ENCODE measurements at places on chromosomes 5 and 9.
A peak's percentile ranks its signal among the peaks of the same experiment; 100 is the strongest.

- DNase-seq: peak; percentile 16
These were observed 225.7 kb downstream of the FSTL4 start for GRCh38 chr5:133386662-133387061.

- no peak for DNase-seq
These were observed 627 bp downstream of the ARRDC1 start for GRCh38 chr9:137606005-137606621.

- DNase-seq: peak; percentile 84
These were observed 19.2 kb upstream of the CD180 start for GRCh38 chr5:67215519-67216471.

GRCh38 chr9:94514722-94515121 is 40.2 kb upstream of the PCAT7 start:
- DNase-seq: no peak

DNA sequence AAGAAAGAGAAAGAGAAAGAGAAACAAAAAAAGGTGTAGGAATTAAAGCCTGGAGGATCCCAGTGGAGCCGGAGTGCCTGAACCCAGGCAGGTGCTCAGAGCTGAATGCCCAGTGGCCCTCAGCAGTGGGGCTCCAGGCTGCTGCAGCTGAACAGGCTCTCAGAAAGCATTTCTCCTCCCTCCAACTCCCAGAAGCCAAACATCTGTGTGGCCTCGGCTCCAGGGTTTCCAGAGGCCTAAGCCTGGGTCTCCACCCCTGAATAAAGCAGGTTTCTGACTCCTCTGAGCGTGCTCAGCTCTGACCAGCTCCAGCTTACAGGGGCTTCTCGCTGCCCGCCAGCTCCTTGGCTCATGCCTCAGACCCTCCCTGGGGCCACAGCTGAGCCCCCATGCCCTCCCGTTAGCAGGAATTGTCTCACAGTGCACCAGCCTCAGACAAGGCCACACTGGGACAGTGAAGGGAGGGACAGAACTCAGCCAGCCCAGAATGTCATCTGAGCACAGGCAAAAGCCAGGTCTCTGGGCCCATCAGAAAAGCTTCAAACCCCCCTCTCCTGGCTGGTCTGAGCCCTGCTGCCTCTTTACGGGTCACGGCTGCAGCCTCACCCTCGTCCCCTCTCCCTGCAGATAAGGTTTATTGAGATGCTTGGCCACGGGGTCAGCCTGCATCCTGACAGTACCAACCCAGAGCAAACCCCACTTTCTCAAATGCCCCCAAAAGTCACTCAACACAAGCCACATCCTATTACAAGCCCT is 114.4 kb upstream of the PPP1R26 start:
- DNase-seq: no peak

- no peak for DNase-seq
These were observed 273.1 kb upstream of the PIK3R1 start for GRCh38 chr5:67942421-67942820.

DNA sequence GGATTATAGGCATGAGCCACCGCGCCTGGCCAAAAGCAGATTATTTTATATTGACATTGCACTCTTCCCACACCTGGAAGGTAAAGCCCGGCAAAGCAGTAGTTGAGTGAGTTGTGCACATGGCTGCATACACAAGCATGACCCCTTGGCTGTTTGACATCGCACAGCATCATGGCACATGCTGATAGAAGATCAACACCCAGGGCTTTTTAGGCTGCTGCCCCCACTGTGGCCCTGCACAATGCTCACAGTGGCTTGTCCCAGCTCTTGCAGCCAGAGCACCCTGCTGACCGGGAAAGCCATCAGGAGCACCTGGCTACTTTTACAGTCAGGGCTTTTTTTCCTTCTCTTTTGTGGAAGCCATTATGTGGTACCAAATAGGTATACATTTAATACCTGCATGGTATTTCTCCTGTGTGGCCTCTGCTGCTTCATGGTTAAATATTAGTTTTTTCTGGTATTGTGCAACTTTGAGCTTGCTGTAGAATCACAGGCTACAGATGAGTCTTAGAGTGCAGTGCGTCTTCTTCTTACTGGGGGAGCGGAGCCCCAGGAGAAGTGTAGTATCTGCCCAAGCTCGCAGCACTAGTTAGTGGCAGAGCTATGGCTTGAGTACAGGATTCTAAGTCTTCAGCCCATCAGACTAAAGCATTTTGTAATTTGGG is 264.5 kb downstream of the AOPEP start:
- no peak for DNase-seq

- DNase-seq: no peak
These were observed 432.9 kb downstream of the TLE4 start for GRCh38 chr9:80004714-80005113.

DNA sequence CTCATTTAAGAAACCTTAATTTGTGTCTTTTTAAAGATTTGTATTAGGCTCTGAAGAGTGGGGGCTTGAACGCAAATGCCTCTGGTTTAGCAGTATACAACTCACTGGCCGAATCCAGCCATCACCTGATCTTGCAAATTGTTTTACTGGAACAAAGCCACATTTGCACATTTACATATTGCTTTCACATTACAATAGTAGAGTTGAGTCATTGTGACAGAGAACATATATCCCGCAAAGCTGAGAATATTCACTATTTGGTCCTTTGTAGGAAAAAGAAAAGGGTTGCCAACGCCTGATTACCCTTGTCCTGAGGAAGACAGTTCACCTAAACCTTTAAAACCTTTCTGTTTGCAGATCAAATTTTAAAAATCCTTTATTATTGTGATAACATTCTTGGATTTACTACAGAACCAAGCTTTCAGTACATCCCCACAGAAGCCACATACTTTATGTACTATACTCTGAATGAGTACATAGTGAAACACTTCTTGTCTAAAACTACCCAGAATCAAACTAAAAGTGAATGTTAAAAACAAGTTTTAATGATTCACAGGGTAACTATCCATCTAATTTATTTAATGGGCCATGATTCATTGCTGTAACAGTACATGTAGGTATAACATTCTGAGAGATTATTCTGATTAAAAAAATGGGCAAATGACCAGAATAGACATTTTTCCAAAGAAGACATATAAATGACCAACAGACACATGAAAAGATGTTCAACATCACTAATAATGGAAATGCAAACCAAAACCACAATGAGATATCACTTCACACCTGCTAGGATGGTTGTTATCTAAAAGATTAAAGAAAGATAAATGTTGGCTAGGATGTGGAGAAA is 161.0 kb downstream of the SLC25A46 start:
- DNase-seq: no peak

Measured in activated CD8-positive, alpha-beta T cell treated with anti-CD3 and anti-CD28 coated beads for 36 hours (primary cell).